ENCODE measurements at places on chromosomes 6 and 20.

GRCh38 chr6:84921891-84922290 is 157.5 kb upstream of the TBX18 start:
- ATAC-seq, result no peak

DNA sequence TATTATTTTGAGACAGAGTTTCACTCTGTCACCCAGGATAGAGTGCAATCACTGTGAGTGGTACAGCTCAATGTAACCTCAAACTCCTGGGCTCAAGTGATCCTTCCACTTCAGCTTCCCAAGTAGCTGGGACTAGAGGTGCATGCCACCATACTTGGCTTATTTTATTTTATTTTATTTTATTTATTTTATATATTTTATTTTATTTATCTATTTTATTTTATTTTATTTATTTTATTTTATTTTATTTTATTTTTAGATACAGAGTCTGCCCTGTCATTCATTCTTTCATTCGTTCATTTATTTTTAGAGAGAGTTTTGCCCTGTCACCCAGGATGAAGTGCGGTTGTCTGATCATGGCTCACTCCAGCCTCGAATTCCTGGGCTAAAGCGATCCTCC is 35.5 kb downstream of the ATG5 start:
- no peak for ATAC-seq

DNA sequence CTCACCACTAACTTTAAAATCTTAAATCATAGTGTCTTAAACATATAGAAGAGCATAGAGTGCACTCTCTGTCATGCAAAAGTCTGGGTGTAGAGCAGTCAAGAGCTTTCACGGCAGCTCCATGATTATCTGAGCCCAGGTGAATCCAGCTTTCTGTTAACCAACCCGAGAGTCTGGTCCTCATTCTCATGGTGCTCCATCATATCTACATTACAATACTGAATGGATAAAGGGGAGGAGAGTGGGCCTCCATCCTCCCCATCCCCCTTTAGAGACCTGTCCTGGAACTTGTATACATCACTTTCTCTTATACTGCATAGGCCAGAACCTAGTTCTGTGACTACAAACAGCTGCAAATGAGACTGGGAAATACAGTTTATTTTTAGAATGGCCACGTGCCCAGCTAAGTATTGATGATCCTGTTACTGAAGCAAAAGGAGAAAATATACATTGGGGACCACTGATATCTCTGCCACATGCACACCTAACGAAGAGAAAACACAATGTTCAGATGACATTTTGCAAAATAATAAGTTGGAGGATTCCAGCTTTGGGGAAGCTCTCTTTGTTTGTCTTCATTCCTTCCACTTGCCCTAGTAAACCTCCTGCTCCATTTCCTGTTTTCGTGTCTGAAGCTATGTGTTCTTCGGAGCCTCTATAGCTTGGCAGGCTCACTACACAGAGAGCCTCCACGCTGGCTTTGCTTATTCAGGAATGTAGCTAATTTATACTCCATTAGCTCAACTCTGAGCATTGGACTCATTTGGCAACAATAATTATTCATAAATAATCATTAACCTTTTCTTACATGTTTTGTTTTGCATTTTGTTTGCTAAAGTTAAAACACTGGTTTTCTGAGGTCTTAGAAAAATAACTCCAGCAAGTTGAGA is 110.1 kb downstream of the IYD start:
- ATAC-seq, result peak; percentile 65

- no peak for ATAC-seq
These were observed 115.5 kb downstream of the CDK19 start for GRCh38 chr6:110699780-110700179.

GRCh38 chr6:138647006-138647405 is 126.6 kb upstream of the CCDC28A start:
- no peak for ATAC-seq

DNA sequence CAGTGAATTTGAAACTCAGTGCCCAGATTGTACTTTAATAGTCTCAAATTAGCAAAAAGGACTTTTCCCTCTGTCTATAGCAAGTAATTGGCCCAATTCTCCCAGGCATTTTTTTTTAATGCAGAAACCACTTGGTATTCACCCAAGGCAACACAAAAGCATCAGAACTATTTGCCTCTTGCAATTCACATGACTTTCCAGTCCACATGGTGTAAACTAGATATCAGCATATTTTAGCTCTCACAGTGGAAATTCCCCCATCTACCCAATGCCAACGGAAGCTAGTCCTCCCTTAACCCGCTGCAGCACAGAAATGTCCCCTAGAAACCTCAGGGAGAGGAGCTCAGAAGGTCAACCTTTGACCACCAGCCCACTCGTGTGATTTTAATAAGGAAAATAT is 103.4 kb upstream of the CDYL start:
- ATAC-seq, result no peak

- ATAC-seq, result no peak
These were observed 1.9 kb downstream of the TAB2 start for GRCh38 chr6:149319422-149319821.

GRCh38 chr6:89910902-89911240 is 16.6 kb downstream of the GJA10 start:
- ATAC-seq, result no peak

GRCh38 chr6:20118892-20119291 is 93.4 kb downstream of the MBOAT1 start:
- ATAC-seq, result no peak

- ATAC-seq, result peak; percentile 5
These were observed 859 bp upstream of the BIRC7 start for GRCh38 chr20:63234693-63235398.

GRCh38 chr6:164208371-164208770 is 793.9 kb downstream of the QKI start:
- no peak for ATAC-seq

- peak; percentile 63 for ATAC-seq
These were observed 132.2 kb downstream of the TAF4 start for GRCh38 chr20:61933481-61933950.

DNA sequence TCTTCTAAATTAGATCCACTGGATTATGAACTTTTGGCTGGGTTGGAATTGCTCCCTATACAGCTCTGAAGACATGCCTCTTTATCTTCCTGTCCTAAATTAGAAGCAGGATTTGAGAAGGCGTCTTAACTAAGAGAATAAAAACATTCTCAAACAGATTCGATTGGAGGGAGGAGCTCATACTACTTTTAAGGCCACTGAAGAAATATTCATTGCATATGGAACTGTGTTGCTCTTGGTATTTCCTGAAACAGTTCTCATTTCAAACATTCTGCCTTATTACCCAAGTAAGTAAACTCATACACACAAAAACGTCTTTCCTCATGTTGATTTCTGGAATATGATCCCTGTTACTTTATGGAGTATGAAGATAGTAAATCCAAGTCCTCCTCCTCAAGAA is 519.7 kb upstream of the CDH4 start:
- no peak for ATAC-seq

DNA sequence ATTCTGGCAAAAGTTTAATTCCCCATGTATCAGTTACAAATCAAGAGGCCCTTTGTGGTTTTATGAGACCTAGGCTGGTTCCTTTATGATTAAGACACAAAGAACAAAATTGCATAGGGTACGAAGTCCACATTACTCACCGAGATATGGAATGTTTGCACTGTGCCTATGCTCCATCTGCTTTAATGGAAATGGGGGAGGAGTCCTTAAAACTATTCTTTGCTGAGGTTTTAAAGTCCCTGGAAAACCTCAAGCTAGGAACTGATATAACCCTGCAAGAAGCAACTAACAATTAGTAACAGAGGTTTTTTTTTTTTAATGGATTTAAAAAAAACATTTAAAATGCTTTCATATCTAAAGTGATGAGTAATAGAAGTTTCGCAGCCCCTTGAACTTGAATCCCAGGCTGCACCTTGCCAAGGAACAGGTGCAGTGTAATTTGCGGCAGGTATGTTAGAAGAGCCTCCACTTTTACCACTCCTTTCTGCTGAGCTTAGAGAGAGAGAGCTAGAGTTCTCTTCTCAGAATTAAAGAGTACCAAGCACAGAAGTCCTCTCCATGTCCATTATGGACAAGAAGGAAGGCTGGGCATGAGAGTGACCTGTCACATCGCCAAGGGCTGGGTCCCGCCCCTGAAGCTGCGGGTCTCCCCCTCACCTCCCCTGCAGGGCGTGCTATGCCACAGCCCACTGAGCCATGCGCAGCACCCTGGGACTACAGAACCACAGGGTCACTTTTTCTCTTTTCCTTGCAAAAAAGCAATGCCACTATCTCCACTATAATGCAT is 2.3 kb downstream of the SERPINB1 start:
- no peak for ATAC-seq

DNA sequence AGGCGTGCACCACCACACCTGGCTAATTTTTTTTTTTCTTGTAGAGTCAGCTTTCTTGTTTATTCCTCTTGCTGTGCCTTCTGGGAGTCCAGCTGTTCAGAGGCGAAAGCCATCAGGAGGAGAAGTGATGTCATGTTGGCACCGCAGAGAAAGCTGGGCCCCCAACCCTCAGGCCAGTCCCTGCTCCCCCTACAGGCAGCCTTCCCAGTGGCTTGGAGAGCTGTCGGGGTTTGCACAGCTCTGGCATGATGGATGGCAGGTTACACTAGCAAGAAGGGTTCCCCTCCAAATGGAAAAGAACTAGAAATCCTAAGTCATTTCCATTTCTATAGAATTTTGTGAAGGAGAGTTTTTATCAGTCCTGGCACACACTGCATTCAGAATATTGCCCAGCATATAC is 72.6 kb downstream of the C6orf52 start:
- ATAC-seq, result no peak

DNA sequence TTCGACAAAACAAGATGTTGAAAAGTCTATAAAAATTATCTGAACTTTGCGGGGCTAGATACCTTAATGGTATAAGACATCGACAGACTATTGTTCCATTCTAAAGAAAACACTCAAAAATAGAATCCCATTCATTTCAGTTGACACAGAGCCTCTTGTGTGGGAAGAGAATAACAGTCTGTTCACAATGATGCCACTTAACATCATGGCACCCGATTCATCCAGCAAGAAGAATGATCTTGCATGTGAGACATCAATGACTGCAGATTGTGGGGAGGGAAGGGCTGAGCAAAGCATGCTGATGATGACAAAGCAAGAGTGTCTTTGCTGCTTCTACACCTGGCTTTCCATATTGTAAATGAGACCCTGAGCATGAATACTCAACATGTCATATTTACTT is 49.7 kb upstream of the ARMH2 start:
- no peak for ATAC-seq

All from motor neuron (in vitro differentiated cells).